ENCODE measurements at places on chromosomes 5 and 9. TPM values are rescaled to one million over a fixed set of nuclear protein-coding genes. Genes with fewer than 3 reads are reported as not detected.

GRCh38 chr5:124087752-124088151, 575.8 kb downstream of the CSNK1G3 start:
- DNase-seq = no peak

- DNase-seq = no peak
Observed at GRCh38 chr9:110049699-110050450, 158.1 kb downstream of the C9orf152 start.

DNA sequence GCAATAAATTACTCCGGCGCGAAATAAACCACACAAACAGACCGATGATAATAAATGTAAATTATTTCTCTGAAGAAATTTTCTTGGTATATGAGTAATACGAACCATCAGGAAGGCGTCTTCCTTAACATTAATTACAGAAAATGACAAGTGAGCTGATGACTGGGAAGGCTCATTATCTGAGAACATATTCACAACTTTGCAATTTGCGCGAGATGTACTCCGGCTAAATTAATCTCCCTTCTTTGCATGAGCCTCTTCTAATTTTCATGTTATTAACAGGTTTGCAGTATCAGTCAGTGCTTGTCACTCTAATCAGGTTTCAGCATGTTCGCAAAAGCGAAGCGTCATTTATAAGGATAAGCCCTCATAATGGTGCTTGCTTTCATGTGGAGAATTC, 218.9 kb upstream of the MVB12B start:
- no peak for DNase-seq

DNA sequence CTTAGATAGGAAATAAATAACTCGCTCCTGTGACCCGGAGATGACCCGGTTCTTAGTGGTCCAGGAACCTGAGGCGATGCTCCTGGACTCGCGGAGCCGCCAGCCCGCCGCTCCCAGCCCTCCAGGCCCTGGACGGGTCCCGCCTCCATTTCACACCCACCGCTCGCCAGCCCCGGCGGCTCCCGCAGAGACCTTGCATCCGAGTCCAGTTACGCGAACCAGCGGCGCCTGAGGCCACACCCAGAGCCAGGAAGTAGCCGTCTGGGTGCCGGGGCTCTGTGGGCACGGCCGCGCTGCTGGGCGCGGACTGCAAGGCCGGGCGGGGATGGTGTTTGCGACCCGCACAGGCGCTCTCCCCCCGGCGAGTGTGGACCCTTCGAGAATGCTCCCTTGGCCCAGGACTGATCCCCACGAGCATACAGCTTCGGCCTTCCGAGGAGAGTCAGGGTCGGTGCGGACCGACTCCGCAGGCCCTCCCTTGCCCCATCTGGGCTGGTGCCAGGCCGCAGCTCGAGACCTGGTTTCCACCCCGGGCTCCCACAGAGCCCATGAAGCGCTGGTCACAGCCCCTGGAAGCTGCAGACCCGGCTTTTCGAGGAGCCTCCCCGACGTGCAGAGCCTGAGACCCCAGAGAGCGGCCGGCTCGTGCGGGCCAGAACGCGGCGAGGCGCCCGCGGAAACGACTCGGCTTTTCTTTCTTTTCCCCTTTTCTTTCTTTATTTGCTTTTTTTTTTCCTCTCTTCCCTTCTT, 5.2 kb upstream of the BARX1 start:
- DNase-seq = no peak

GRCh38 chr9:95048225-95049087, 269.1 kb downstream of the FANCC start:
- peak; percentile 61 for DNase-seq

- no peak for DNase-seq
Observed at GRCh38 chr5:4192111-4192510, 596.5 kb downstream of the IRX1 start.

DNA sequence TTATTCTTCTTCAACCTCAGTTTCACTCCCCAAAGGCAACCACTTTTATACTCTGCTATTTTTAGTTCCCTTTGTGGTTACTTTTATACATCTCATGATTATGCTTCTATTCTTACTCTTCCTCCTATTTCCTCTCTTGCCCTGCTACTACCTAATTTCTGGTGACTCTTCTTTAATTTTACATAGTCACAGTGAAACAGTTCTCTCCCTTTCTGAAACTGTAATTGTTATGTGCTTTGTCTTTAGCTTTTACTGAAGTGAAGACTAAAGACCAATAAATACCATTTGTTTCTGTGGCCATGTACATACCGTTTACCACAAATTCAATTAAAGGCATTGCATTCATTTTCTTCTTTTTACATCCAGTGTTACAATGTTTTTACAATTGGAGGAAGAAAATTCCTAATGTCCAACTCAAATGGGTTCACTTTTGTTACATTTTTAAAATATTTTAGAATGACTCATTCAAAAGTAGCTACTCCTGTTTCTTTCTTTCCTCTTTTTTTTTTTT, 410.6 kb downstream of the PSAT1 start:
- no peak for DNase-seq

DNA sequence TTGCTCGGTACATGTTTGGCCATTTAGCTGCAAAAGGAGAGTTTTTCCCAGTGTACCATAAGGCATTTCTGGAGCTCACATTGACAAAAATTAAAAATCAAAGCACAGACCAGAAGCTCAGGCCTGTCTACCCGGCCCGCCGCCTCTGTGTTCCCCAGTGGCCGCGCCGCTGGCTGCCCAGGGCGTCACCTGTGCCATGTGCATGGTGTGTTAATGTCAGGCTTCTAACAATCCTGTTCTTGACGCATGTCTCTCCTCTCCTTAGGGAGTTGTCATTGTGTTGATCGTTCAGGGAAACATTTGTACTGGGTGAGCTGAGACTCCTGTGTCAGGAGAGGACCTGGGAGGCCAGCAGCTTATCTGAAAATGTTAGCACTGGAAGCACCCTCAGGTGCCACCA, 9.6 kb upstream of the NTNG2 start:
- no peak for DNase-seq

DNA sequence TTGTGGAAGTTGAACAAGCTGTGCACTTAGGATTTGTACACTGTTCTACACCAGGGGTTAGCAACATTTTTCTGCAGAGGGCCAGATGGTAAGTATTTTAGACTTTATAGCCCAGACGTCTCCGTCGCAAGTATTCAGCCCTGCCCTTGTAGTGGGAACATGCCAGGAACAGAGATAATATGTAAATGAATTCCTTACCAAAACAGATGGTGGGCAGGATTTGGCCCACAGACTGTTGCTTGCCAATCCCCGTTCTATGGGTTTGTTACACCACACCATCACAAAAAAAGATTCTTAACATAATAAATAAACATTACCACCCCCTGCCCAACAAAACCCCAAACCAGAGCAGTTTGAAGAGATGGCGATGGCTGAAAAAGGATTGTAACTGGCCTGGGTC, 74.3 kb downstream of the AMBP start:
- DNase-seq = peak; percentile 58

DNA sequence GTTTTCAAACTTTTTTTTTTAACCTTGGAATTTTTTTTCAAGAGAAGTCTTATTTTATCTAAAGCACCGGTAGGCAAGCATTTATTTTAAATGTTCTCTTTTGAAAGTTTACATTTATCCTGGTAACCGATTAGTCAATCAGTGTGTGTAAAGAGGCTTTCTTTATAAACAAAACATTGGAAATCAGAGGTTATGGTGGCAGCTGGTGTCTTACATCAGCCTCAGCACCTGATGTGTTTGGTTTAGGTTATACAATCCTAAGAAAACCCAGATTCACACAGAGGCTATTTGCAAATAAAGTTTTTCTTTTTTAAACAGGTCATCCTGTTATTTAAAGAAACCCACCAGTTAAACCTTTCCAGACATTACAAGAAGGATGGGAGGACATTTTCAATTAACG, 173.3 kb upstream of the GDNF start:
- no peak for DNase-seq

- no peak for DNase-seq
Observed at GRCh38 chr9:124273427-124274160, 15.8 kb downstream of the NEK6 start.

DNA sequence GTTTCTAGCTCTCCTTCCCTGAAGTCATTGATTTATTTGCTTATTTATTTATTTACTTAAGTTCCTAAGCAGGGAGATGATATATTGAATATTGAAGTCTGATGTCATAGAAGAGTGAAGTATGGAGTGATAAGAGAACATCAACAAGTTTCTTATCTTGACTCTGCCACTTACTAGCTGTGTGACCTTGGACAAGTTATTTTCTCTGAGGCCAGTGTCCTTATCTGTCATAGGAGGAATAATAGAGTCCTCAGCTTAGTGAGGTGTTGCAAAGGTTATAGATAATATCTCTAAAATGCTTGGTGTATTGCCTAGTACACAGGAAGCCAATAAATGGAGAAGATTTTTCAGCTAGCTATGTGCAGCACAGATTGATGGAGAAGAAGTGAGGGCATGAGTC, 32.4 kb upstream of the PIP5K1B start:
- DNase-seq = no peak

DNA sequence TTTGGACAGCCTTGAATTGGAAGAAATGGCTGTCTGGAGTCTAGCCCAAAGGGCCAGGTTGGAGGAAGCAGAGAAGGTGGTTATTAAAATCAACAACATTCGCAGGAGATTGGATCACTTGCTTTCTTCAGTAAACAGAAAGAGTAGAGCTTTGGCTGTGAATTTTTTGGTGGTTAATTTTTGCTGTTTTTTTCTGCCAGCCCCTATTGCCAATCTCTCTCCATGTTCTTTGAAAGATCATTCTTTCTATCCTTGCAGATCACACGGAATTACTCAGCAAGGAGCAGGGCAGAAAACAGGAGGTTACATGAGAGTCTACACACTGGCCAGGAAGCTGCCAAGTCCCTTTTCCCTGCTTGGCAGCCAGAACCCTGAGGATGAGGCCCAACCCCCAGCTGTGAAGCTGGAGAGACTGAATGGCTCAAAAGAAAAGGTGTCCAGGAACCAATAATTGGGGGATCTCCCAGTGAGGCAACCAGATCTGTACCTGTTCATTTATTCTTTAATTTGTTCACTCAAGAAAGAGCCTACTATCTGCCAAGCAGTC, 13.0 kb downstream of the GLRX start:
- peak; percentile 63 for DNase-seq

DNA sequence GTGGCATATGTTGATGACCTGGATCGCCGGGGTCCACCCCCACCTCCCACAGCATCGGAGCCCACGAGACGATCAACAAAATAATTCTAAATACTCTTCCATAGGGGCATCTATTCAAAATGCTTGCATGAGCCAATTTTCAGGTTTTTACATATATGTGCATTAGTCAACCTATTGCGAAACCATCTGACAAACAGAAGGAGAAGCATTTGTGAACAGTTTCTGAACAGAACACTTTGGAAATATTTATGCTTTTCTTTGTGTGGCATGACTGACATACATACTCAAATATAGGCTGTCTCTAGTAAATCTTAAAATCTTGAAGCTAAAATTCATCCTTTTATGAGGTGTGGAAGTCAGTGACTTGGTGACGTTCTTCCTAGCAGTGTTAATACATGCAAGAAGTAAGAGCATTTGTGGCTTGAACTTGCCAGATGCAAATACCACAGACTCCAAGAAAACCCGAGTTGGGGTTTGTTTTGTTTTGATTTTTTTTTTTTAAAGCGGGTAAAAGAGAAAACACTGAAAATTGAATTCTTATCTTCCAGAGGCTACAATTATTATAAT, 5.3 kb downstream of the GPR151 start:
- no peak for DNase-seq

DNA sequence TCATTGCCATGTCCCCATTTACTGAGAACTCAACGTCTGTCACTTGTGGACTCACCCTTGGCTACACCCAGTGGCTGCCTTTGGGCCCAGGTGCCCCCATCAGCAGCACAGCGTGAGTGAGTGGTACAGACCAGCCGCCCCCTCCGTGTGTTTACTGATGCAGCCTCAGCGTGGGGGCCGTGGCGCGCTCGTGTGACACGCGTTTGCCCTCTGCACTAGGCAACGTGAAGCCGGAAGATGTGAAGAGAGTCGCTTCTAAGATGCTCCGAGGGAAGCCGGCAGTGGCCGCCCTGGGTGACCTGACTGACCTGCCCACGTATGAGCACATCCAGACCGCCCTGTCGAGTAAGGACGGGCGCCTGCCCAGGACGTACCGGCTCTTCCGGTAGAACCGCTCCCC, 12.4 kb downstream of the PMPCA start:
- no peak for DNase-seq

- DNase-seq = peak; percentile 30
Observed at GRCh38 chr9:133991964-133992779, at the start of gene VAV2. Gene VAV2, minus strand, starts transcription at chr9:133992324. Its CDS starts 46 bp downstream, at chr9:133992278.

DNA sequence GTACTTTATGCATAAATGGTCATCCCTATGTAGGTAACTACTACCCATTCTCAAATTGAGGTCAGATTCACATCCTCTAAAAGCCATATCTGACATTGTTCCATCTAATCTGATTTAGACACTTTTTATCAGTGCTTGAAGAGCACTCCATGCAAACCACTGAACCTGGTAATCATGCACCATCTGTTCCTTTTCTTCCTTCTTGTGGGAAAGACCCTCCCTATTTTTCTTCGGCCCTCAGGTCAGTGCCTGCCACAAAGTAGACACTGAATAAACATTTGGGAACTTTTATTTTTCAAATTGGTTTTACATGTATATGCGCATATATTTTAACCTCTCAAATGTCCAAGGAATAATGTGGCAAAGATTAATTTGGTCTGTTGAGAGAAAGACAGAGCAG, 26.0 kb upstream of the PDE4D start:
- no peak for DNase-seq

DNA sequence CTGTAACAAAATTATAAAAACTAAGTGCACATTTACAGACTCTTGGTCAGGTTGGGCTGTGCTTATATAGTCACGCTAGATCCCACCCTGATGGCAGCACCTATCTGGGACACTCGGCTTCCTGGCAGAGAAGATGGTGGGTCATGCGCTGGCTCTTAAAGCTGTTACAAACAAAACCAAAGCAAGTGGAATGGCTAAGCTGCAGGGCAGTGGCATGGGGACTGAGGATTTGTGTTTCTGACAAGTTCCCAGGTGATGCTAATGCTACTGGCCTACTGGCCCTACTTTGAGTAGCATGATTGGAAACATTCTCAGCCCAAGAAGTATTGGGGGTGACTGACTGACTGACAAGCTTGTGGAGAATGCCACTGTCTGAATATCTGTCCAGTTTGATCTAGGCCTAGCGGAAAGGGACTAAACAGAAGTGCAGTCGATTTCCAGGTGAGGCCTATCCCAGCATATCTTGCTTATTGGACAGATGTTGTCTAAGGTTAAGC, 8.3 kb downstream of the BTF3 start:
- DNase-seq = no peak

GRCh38 chr5:35771300-35771699, 85.4 kb upstream of the IL7R start:
- DNase-seq = no peak

ZNF622 gene
- total RNA-seq = 15.8 TPM

ANKRD31 gene
- 0.82 TPM for total RNA-seq

PGM5 gene
- 16.2 TPM for total RNA-seq

HAPLN1 gene
- total RNA-seq = 4.4 TPM

ANKRD34B gene
- total RNA-seq = 0.27 TPM

LCN12 gene
- total RNA-seq = 0.36 TPM

LRRC19 gene
- not detected for total RNA-seq

IFNA13 gene
- not detected for total RNA-seq

SPATA6L gene
- total RNA-seq = 12.0 TPM

KLF4 gene
- total RNA-seq = 5.4 TPM

OR1J1 gene
- not detected for total RNA-seq

TTC39B gene
- total RNA-seq = 12.3 TPM

HEXB gene
- 18.6 TPM for total RNA-seq

INSL6 gene
- not detected for total RNA-seq

PCDHGA10 gene
- 21.4 TPM for total RNA-seq
